ENCODE measurements at places on chromosomes 5 and 9.

DNA sequence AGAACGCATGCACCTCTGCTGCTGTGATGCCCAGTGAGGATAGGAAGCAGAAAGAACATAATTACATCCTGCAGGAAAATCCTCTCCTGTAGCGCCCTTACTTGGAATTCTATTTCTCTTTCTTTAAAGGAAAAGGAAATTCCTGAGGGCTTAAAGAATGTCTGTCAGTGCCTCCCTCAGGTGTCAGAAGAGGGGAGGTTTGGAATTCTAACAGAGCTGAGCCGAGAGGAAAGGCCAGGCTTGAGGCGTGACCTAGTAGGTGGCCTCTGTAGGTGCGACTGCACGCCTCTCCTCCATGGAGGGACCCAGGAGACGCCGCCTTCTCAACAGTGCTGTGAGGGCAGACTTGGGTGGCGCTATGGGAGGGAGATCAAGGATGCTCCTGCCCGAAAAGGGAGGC is 55.9 kb upstream of the ERCC6L2 start:
- DNase-seq, result no peak

GRCh38 chr5:4613440-4613839 is 526.7 kb upstream of the ADAMTS16 start:
- DNase-seq, result no peak

DNA sequence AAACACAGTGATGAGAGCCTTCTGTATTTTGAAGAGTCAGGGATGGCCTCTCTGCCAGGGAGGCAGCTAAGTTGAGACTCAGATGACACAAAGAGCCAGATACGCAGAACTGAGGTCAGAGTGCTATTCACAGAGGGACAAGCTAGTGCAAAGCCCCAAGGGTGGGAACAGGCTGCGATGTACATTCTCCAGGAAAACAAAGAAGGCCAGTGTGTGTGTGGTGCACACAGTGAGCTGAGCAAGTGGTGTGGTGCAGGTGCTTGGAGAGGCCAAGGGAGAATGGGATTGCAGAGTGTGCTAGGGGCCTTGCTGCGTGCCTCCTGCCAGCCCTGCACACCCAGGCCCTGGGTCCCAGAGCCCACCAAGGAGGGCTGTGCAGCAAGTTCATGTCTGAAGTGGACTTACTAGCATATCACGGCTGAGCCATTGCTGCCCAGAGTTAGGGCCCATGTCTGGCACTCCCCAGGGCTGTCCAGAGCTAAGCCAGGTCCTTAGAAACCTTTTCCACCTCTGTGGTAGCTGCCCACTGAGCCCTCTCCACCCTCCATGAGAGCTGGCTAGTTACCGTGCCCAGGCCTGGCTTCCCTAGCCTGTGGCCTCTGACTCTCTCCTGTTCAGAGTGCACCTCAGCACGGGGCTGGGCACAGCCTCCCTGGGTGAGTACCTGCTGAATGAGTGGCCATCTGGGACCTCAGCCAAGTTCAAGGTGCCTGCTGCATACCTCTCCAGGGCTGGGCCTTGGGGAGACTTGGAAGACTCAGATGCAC is 9.3 kb downstream of the SLC25A48 start:
- DNase-seq, result no peak

DNA sequence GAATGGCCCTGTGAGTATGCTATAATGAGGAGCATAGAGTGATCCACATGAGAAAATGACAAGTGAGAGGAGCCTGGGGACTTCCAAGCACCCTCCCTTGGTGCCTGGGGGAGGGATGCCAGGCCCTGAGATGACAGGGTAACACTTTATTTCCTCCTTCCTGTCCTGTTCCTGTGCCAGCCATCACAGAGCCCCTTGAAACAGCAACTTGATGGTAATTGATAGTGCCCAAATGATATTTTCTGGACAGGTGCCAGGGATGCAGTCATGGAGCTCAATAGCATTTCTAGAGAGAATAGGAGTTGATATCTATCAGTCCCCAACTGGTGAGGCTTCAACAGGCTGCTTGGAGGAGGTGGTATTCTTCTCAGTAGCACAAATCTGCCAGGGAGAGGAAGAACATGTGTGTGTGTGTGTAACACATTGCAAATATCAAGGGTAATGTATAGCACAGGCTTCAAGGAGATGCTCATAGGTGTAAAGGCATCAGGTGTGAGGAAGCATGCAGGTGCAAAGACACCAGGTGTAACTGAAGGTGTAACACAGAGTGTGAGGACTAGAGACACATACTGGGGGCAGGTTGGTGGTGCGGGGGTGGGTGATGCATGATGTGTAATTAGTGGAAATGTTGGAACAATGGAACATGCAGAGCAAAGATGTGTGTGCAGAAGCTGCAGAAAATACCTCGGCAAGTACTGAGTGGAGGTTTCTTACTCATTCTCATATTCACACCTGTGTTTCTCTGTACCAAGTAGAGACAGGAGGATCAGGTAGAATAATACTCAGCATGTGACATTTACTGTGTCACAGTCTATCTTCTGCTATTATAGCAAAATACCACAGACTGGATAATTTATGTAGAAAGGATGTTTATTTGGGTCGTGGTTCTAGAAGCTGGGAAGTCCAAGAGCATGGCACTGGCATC is 18.1 kb upstream of the WWC1 start:
- DNase-seq, result no peak

- no peak for DNase-seq
Observed at GRCh38 chr5:1842004-1842819, 40.5 kb downstream of the IRX4 start.

DNA sequence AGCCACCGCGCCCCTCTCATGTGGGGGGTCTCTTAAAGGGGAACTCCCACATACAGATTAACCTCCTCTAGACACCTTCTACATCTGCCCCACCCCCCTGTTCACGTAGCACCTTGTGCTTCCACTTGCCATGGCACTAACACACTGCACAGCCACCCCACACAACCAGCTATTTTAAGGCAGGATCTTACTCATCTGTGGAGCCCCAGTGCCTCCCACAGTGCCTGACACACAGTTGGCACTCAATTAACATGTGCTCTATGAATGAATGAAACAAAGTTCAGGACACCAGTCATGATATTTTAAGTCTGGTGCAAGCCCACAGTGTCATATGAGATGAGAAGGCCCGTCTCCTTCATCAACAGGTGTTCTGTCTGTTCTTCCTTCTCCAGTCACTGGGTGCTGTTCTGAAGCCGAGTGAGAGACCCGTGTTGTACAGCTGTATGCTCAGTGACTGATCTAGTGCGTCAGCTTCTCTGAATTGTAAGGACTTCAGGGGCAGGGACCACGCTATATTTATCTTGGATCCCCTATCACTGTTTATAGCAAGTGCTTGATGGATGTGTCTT is 149.1 kb downstream of the TLE1 start:
- DNase-seq, result no peak

GRCh38 chr5:160525471-160526261 is 104.0 kb downstream of the PTTG1 start:
- DNase-seq, result no peak

DNA sequence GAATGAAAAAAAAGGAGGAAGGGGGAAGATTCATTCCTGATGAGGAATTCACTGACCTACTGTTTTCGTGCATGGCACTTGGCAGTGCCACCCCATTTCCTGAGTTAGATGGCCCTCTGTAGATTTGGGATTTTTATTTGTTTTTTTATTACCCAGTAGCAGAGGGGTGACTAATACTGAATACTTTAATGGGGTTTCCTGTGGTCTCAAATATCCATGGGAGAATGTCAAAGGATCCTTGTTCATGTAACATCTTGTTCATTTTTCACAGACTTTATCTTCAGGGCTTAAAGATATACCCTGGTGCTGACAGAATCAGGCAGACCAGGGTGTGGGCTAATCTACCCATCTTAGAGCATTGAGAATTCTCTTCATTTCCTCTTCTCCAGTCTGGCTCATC is 93.0 kb downstream of the MAMDC2 start:
- no peak for DNase-seq

DNA sequence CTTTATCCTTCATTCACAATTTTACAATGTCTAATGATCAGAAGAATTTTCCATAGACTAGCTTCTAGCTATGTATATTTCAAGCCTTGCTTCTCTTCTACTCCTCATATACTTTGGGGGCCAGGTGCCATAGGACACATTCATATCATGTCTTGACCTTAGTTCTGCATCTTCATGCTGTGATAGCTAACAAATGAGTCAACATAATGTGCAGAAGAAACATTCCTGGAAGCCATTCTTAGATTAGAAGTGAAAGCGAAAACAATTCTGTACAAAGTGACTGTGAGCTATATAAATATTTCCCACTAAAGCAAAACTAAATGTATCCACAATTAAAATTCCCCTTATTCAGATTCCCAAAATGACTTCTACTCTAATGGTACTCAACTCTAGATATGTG is 320.2 kb upstream of the NREP start:
- DNase-seq, result no peak

- no peak for DNase-seq
Observed at GRCh38 chr9:87678650-87679355, 47.1 kb upstream of the CTSL start.

GRCh38 chr5:36441280-36441679 is 139.6 kb upstream of the RANBP3L start:
- no peak for DNase-seq

GRCh38 chr5:125655156-125655555 is 768.1 kb upstream of the GRAMD2B start:
- DNase-seq, result no peak

DNA sequence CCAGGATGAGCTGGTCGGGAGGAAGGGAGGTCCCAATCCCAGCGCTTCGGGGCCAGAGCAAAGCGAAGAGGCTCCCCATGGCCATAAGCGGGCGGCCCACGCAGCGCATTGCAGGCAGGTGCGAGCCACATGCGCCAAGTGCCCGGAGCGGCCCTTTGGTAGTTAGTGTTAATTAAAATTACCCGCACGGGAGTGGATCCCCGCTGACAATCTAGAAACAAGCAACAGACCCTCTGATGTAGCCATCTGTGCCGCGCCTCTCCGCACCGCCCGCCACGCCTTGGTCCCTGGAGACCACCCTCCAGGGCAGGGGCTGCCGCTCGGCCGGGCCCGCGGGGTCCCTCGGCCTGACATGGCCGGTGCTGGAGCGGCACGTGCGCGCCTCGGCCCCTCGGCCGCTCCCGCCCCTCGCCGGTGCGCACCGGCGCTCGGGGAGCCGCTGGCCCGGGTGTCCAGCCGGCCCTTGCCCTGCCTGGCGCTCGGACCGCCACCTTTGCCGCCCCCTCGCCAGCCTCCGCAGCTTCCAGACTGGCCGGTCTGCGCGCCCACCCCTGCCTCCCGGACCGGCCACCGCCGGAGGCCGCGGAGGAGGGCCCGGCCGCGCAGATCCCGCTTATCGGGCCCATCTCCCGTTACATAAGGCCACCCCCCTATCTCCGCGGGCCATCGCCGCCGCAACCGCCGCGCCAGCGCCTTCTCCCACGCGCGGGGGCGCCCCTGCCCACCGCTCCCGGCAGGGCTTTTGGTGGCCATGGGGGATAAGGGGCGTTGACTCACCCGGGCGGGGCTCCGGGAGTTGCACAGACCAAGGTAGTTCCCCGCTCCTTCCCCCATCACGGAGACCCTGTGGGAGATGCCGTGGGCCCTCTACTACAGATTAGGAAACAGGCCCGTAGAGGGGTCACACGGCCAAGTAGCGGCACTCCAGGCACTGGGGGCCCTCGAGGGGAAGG is 1.9 kb upstream of the IL13 start:
- no peak for DNase-seq

- no peak for DNase-seq
Observed at GRCh38 chr9:9033022-9033421, 1233.4 kb upstream of the DMAC1 start.

GRCh38 chr5:57692582-57693487 is 210.2 kb upstream of the ACTBL2 start:
- DNase-seq, result no peak

DNA sequence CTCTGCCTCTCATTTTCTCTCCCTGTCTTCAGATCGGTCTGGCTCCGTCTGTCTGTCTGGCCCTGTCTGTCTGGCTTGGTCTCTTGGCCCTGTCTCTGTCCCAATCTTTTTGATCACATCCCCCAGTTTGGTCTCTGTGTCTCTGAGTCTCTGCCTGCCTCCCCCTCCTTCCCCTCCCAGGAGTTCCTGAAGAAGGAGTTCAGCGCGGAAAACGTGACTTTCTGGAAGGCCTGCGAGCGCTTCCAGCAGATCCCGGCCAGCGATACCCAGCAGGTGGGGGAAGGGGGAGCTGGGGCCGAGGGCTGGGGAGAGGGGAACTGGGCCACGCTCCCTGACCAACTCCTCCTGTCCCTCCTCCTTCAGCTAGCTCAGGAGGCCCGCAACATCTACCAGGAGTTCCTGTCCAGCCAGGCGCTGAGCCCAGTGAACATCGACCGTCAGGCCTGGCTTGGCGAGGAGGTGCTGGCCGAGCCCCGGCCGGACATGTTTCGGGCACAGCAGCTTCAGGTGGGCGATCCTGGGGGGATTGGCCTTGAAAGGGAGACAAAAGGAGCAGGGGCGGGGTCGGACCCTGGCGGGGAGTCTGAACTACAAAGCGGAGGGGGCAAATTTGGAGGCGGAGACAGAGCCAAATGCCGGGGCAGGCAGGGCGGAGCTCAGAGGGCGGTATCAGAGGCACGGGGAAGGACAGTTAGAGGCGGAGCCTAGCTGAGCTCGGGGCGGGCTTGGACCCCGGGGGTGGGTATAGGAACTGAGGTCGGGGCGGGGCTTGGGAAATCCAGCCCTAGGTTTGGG is 9.0 kb downstream of the RGS14 start:
- DNase-seq, result no peak

DNA sequence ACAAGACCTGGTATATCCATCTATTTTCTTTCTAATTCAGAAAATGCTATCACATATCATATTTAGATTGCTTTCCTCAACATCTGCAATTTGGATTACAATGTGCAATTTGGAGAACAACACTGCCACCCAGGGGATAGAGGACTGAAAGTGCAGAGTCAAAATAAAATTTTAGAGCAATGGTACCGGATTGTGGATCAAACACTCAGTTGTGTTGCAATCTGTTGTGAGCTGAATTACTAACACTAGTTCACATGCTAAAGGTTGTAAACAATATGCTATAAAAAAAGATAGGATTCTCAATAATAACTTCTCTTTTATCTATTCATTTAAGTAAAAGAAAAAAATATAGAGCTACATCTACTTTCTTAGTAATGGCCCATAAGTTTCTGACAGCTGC is 11.9 kb upstream of the SRFBP1 start:
- no peak for DNase-seq

DNA sequence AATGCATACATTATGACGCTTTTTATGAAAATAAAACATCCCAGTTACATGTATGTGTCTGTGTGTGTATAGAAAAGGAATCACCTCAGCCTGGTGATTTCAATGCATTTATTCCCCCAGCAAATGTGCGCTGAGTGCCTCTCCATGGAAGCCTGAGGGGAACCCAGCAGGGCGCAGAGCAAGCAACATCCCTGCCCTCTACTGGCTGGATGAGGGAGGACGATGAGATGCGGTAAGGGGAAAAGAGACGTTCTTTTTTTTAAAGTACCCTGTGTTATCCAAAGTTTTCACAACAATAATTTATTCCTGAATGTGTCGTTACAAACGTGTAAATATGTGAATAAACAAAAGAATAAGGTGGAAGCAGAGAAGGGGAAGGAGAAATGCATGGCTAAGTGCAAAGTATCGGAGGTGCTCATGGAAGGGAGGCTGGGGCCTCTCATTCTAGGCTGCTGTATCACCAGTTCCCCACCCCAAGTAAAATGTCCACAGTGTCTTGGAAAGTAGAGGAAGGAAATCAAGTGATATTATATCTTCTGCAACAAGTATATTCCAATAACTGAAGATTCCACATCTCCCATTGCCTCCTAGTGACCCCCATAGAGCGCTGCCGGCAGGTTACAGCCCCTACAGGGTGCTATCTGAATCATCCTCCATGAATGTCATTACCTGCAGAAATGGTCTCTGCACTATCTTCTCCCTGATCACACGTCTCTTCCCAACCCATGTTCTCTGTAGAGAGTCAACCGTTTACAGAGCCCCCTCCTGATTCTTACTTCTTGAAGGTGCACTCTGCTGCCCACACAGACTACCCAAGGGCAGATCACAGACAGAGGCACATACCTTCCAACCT is 13.0 kb upstream of the ABLIM3 start:
- no peak for DNase-seq

Measured in T-helper 2 cell (primary cell).